ENCODE measurements at places on chromosomes 1 and 21.

- DNase-seq, result no peak
Measured at GRCh38 chr1:12604114-12604874, 13.7 kb downstream of the DHRS3 start.

- DNase-seq, result no peak
Measured at GRCh38 chr1:67228791-67229190, 62.5 kb downstream of the IL23R start.

- DNase-seq, result no peak
Measured at GRCh38 chr1:226480461-226480860, 68.1 kb upstream of the STUM start.

- no peak for DNase-seq
Measured at GRCh38 chr1:20339811-20340457, 49.3 kb downstream of the VWA5B1 start.

GRCh38 chr1:1053682-1054081 is 20.4 kb downstream of the RNF223 start:
- no peak for DNase-seq

Measured in stimulated activated CD8-positive, alpha-beta memory T cell treated with anti-CD3 and anti-CD28 coated beads, Interleukin-15, amount 100 ng/mL, for 48 hours (primary cell).